ENCODE measurements at places on chromosomes 6 and 20. TPM values are rescaled to one million over a fixed set of nuclear protein-coding genes. Genes with fewer than 3 reads are reported as not detected.

GRCh38 chr6:47292944-47293343, 16.8 kb downstream of the TNFRSF21 start:
- no peak for DNase-seq

- DNase-seq = peak; percentile 43
Measured at GRCh38 chr6:160534050-160534696, 129.9 kb downstream of the LPA start.

GRCh38 chr6:144749263-144749662, 464.1 kb downstream of the UTRN start:
- DNase-seq = no peak

DNA sequence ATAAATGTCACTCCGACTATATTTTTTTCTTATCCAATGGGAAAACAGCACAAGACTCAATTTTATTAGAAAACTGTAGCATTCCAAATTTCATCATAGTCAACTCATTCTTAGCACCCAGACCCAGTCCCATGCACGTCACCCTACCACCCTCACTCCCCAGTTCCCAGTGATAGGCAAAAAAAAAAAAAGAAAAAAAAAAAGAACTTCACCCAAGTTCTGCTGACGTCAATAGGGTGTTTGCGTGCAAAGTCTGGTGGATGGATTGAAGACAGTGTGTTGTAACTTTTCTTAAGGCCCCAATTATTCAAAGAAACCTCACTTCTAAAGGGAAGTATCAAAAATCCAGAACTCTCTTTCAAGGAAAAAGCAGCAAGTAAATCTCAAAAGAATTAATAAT, 213.9 kb upstream of the PRDM1 start:
- DNase-seq = no peak

The CRISP2 gene
- 9.8 TPM for total RNA-seq

- DNase-seq = no peak
Measured at GRCh38 chr6:100504786-100505737, 40.3 kb upstream of the SIM1 start.
